Motor neuron (in vitro differentiated cells): ENCODE measurements at places on chromosomes 16 and 17. TPM values are rescaled to one million over a fixed set of nuclear protein-coding genes. Genes with fewer than 3 reads are reported as not detected.

The OTOP3 gene
- not detected in 2 replicates for total RNA-seq

The PRSS36 gene
- total RNA-seq: 0.60 and 0.93 TPM in 2 replicates

- ATAC-seq: no peak
Observed at GRCh38 chr17:48595278-48595999, 1.9 kb upstream of the HOXB5 start.

The LYRM9 gene
- total RNA-seq: 13.1 and 13.2 TPM in 2 replicates

DNA sequence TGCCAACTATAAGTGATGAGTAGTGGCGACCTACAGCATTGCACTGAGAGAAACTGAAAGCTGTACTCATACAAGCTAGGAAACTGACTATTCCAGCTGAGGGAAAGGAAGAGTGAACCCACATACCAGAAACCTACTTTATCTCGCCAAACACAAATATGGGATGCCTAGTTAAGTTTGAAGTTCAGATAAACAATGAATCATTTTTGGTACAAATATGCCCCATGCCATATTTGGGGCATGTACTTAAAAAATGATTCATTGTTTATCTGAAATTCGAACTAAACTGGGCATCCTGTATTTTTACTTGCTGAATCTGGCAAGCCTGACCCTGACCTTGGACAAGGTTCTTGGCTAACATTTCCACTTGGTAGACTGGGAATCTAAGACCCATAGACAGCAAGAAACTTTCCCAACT, 527.8 kb upstream of the PSMD7 start:
- ATAC-seq: no peak

DNA sequence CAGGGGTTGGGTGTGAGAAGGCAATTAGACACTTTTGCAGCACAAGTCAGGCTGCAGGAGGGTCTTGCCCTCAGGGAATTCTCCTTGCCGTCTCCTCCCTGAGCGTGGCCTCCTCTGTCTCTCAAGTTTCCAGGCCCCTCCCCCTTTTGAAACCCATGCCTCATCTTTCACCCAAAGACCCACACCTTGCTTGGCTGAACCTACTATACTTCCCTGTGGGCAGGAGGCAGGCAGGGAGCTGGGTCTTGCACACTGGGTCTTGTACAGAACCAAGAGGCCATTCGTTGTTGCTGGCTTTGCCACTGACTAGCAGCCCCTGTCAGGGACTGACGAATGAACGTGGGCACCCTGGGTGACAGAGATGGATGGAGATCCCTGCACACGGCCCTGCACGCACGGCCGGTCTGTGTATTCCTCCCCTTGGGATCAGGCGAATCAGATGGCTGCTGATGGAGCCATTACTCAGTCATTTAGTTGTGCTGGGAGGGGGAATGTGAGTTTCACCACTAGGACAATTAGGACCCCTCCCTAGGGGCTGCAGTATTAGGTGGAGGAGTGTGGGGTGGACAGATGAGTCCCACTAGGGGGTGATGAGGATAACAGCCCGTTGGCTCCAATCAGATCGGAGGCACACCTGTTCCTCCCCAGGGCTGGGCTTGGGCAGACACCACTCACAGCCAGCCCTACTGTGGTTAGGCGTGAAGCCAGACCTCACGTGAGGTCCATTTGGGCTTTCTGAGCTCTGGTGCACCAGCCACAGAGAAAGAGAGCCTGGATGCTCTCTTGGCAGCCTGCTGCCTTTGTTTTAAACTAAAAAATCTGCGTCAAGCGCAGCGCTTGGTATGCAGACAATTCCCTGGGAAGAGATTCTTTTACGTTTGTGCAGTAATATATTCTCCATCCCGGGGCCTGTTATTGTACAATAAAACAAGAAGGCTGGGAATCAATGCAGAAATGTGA, 167.7 kb upstream of the WSCD1 start:
- ATAC-seq: peak; percentile 90

- ATAC-seq: no peak
Observed at GRCh38 chr16:12257926-12258561, 281.5 kb downstream of the SNX29 start.

The ABCC3 gene
- total RNA-seq: 0.50 and 1.2 TPM in 2 replicates

The ITGB4 gene
- 2.0 and 10.6 TPM in 2 replicates for total RNA-seq

The AURKB gene
- 66.2 and 70.7 TPM in 2 replicates for total RNA-seq

- ATAC-seq: no peak
Observed at GRCh38 chr17:44914148-44914547, 1.2 kb downstream of the GFAP start.

The OR2C1 gene
- 0.31 and 0.34 TPM in 2 replicates for total RNA-seq

The ASPHD1 gene
- total RNA-seq: 26.8 and 30.8 TPM in 2 replicates

GRCh38 chr16:11450136-11450535, 104.9 kb downstream of the RMI2 start:
- ATAC-seq: no peak

The SLC12A3 gene
- 0.05 and 0.09 TPM in 2 replicates for total RNA-seq

The CES2 gene
- 38.1 and 50.8 TPM in 2 replicates for total RNA-seq

The RASL10B gene
- 10.3 and 10.4 TPM in 2 replicates for total RNA-seq

The CX3CL1 gene
- 33.7 and 34.3 TPM in 2 replicates for total RNA-seq

The TBC1D3K gene
- not detected in 2 replicates for total RNA-seq

The CEP131 gene
- 14.7 and 16.7 TPM in 2 replicates for total RNA-seq

DNA sequence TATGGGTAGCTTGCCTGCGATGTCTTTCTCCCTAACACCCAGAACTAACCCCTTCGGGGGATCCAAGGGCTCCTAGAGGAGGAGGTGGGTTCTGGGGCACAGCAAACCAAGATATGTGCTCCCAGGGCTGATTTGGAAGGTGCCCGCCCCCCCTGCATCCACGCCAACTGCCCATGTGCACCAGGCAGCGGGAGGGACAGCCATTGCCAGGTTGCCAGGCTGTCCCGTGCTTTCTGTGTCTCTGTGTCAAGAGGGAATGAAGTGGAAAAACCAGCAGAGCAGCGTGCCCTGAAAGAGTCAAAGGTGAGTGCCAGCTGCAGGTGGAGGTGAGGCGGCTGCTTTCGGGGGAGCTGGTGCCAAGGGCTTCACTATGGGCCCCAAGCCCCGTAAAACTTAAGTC, 6.4 kb downstream of the TEKT5 start:
- no peak for ATAC-seq

DNA sequence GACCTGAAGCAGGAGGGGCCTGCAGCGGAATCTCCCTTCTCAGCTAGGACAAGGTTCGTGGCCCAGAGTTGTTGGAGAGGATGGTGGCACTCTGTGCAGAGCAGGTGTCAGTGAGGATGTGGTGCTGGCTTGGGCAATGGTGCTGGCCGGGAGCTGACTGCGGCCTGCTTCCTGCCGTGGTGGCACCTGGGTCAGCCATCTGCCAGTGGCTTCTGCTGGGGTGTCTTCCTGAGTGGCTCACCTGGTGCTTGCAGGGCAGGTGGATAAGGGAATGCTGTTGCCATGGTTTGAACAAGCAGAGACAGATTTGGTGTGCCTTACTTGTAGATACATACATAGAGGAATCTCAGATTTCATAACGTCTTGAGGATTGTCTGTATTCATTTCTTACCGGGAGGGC, 69.6 kb downstream of the SEC14L1 start:
- ATAC-seq: no peak

GRCh38 chr17:63950940-63951907, 19.1 kb upstream of the CD79B start:
- no peak for ATAC-seq

DNA sequence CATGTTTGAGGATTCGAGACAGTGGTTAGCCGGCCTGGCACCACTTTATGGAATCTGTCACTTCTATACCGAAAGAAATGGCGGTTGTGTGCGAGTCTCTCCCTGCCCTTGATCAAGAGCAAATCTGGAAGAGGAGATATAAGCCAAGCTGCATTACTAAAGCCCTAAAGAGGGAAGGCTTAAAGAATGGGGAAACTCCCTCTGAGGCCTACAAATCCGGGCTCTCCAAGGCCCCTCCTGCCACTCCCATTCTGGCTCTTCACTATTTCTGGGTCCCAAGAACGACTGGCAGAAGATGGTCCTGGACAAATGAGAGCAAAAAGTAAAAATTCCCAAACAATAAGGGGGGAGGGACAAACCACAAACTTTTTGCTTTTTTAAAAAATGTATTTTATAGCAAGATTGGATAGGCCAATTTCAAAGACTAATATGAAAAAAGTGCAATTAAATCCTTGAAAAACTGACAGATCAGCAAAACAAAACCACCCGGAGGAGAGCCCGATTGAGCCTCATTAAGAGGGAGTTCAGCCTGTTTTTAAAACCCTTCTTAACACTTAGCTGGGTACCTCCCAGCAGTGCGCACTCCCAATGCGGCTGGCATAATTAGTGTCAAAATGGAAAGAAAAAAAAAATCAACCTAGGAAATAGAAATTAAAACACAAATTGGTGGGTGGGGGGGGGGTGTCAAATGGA, 193.5 kb downstream of the ZFHX3 start:
- ATAC-seq: no peak

- no peak for ATAC-seq
Observed at GRCh38 chr17:28527181-28527681, 21.1 kb downstream of the FOXN1 start.

The SCIMP gene
- total RNA-seq: not detected in 2 replicates

The TNFRSF13B gene
- total RNA-seq: 0.13 TPM in 1 of 2 replicates, not detected in the other

DNA sequence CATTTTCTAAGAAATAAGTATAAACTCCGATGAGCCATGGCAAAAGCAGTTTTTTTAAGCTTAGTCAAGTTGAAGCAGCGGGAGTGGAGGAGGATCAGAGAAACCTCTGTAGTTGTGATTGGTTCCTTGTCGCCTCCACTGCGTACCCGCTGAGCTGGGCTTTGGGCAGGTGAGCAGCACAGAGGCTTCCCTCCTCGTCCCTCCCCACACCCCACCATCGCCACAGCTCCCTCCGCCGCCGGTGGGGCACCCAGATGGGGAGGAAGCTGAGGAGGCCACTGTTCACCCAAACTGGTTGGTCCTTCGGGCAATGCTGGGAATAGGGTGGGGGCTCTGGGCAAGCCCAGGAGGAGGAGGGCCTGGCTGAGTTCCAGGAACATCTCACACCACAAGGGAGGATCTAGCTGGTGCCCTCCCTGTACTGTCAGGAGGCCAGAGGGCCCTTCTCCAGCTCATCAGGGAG, 5.2 kb upstream of the MRPL38 start:
- ATAC-seq: peak; percentile 46

- no peak for ATAC-seq
Observed at GRCh38 chr17:68289936-68290267, 1.0 kb downstream of the SLC16A6 start.

DNA sequence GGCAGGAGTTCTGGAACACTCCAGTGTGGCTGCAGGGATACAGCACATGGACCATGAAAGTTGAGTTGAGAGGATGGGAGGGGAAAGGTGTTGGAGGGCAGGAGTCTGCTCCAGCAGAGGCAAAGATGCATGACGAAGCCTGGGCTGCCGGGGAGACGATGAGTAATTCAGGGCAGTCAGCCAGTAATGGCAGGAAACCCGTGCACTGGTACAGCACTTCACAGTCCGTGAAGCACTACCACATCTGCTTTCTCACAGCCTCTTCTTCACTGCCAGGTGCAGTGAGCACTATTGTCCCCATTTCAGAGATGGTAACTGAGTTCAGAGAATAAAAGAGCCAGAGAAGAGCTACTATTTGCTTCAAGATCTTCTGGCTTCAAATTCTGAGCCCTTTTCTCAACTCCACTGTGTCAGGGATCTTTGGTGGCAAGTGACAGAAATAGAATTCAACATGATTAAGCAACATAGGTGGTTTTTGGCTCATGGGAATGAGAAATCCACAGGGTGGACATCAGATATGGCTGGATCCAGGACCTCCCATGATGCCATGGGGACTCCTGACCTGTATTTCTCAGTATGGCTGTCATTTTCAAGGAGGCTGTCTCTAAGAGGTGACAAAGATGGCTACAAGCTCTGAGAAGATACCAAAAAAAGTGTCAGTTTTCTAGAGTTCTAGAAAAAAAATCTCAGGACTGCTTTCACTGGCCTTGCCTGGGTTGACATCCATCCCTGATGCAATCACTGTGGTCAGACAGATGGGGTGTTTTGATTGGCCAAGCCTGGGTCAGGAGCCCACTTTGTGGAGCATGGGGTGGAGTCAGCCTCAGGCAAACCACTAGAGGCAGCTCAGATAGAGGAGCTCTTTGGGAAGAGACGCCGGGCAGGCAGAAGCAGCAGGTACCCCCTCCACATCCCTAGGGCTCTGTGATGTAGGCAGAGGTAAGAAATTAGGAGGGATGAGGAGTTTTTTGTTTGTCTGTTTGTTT, 24.7 kb downstream of the IL21R start:
- ATAC-seq: peak; percentile 98

DNA sequence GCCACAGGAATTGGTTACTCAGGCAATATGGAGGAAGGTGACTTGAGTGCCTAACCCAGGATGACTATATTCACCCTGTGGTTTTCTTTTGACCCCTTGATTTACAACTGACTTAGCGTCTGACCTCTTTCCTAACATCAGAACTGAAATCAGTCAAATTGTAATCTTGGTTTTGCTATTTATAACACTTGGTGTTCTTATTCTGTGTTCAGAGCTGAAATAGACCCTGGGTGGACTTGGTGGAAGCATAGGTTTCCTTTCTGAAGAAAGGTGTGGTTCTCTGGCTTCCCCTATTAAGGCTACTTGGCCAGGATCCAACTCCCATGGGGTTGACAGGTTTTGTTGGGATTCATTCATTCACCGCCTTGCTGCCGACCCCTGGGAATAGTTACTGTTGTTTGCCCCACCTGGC, 80.8 kb downstream of the CLEC16A start:
- no peak for ATAC-seq

DNA sequence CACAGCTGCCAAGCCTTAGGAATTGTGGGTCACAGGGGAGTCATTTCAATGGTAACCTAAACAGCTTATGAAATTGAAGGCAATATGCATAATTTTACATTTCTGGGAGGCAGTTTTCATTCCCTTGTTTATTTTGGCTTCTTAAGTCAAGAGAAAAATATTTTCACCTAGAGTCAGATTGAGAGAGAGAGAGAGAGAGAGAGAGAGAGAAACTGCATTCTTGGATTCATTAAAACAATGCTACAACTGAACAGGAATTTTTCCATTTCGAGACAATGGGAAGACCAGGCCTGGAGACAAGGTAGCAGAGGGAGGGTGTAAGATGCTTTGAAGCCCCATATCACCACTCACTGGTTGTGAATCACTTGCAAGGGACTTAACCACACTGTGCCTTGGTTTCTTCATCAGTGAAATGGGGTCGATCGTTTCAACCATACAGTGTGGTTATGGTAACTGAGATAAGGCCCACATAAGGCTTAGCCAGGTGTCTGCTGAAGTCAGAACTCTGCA, 224.7 kb upstream of the IRX3 start:
- no peak for ATAC-seq

- ATAC-seq: no peak
Observed at GRCh38 chr17:3835410-3836229, 10.4 kb downstream of the NCBP3 start.

GRCh38 chr16:31148896-31149295, 970 bp downstream of the PRSS36 start:
- no peak for ATAC-seq

GRCh38 chr17:75398279-75398678, 7.2 kb downstream of the GRB2 start:
- no peak for ATAC-seq

- ATAC-seq: no peak
Observed at GRCh38 chr16:89358030-89359005, 132.0 kb downstream of the ANKRD11 start.

DNA sequence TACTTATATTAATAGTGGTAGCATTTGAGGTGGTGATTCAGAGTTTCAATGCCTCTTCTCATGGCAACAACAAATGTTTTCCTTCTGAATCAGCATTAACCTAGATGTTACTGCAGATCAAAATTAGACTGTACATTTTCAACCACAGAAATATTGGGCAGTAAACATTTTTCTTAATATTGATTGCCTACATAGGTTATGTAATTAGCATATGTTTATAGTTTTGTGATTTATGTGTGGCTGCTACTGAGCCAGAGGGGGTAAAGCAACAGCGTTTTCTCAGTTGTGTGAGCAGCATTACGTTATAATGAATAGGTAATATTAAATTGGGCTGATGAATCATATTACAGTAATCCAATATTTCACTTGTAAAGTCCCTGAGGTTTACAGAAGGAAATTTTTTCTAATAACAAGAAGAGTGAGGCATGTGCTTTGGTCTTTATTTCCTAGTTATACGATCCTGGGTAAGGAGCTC, 18.8 kb upstream of the BMERB1 start:
- ATAC-seq: no peak
